Frontal cortex (tissue), 4 donors: ENCODE measurements at places on chromosomes 5 and 9.

DNA sequence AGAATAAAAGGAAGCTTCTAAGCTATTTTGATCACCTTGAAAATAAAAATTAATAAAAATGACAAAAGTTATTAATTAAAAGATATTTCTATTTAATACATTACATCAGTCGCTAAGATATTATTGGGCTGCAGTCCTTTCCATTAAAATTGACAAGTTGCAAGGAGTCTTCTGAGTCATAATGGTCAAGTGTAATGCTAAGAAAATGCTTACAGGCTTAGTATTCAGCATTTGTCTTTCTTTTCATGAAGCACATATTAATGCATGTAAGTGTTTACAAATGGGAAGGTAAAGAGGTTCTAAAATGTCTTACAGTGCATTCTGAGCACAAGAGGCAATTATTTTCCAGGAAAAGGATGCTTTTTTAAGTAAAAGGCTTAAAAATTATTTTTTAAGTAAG, 17.3 kb downstream of the SPINK9 start:
- DNase-seq = no peak

GRCh38 chr9:113654605-113655428, 191.3 kb downstream of the RGS3 start:
- DNase-seq = no peak

- no peak for DNase-seq
Observed at GRCh38 chr5:24444414-24444813, 200.4 kb downstream of the CDH10 start.

- no peak for DNase-seq
Observed at GRCh38 chr5:157890836-157891597, 32.1 kb upstream of the CLINT1 start.

GRCh38 chr5:15249152-15249551, 250.8 kb upstream of the FBXL7 start:
- no peak for DNase-seq

DNA sequence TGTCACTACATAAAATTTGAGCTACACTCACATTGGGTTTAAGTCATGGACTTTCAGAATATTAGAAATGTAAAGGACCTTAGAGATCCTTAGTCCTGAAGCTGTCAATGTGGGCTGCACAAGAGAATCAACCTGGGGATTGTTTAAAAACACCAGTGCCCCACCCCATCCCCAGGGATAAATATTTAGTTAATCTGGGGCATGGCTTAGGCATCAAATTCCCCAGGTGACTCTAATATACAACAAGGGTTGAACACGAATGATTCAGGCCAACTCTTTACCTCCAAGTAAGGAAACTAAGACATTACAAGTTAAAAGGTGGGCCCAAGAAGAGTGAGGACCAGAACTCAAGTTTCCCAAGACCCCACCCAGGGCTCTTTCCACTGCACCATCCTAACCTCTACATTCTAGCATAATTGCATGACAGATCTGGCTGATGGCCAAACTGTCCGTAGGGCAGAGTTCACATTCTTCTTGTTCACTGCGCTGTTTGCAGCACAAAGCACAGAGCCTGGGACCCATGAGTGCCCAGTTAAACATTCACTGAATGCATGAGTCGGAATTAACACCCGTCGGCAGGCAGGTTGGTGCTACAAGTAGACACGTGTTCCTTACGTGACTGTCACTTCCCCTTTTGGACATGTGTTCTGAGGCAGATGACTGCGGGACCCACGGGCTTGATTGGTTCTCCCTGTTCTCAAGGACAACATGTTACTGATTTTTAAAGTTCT, 25.2 kb downstream of the CYFIP2 start:
- DNase-seq = no peak

DNA sequence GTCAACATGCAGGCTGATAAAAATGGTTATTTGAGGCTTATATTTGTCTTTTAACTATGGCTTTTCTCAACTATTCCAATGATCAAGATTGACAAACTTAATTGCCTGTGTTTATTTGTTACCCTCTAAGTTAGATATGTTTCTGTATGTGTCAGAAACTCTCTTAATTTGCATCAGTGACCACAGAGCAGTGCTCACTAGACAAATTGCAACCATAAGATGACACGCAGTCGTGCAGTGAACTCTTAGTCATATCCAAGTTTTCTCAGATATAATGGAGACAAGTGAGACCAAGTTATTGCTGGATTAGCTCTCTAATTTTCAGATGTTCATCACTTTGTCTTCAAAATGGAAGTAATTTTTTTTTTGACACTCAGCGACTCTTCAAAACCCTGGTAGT, 342.2 kb upstream of the RFX3 start:
- DNase-seq = no peak

DNA sequence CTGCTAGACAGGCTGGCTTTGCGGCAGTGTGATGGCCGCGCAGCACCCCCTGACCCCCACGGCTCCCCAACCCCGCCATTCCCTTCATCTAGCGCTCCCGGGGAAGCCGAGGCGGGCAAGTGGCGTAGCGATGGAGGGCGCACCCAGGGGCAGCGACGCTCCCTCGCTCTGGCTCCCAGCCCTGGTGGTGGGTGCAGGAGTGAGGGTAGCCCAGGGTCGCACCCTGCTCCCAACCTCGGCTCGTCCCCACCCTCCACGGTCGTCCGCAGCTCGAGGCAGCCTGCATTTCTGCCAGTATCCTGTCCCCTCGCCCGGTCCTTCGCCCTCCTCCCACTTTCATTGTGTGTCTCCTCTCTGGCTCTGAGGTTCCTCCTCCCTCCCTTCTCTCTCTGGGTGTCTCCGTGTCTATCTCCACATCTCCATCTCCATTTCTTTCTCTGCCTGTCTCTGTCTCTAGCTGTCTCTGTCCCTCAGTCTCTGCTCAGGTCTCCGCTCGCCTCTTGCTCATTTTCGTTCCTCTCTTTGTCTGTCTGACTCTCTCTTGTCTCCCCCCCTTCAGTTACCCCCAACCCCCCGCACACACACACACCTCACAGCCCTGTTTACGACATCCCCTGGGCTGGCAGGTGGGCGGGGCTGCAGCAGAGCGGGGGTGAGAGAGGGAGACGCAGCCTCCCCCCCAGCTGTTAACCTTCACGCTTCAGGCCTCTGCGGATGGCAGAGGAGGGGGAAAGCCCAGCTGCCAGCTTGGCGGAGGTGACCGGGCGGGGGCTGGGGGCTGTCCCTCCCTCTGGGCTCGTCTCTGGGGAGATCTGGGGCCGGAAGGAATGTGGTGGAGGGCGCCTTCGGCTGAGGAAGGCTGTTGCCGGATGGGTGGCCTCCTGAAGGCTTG, 48.7 kb upstream of the PSD2 start:
- no peak for DNase-seq

- peak; percentile 55 for DNase-seq
Observed at GRCh38 chr5:129904667-129905472, 605 bp downstream of the CHSY3 start.

DNA sequence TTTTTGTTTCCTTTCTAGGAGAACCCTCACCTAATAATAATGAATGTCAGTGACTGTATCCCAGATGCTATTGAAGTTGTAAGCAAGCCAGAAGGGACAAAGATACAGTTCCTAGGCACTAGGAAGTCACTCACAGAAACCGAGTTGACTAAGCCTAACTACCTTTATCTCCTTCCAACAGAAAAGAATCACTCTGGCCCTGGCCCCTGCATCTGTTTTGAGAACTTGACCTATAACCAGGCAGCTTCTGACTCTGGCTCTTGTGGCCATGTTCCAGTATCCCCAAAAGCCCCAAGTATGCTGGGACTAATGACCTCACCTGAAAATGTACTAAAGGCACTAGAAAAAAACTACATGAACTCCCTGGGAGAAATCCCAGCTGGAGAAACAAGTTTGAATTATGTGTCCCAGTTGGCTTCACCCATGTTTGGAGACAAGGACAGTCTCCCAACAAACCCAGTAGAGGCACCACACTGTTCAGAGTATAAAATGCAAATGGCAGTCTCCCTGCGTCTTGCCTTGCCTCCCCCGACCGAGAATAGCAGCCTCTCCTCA, 87.1 kb downstream of the OSMR start:
- DNase-seq = no peak

- DNase-seq = no peak
Observed at GRCh38 chr5:76544268-76544926, 78.8 kb downstream of the F2RL2 start.

GRCh38 chr9:135246248-135247205, 159.1 kb downstream of the OLFM1 start:
- DNase-seq = no peak

DNA sequence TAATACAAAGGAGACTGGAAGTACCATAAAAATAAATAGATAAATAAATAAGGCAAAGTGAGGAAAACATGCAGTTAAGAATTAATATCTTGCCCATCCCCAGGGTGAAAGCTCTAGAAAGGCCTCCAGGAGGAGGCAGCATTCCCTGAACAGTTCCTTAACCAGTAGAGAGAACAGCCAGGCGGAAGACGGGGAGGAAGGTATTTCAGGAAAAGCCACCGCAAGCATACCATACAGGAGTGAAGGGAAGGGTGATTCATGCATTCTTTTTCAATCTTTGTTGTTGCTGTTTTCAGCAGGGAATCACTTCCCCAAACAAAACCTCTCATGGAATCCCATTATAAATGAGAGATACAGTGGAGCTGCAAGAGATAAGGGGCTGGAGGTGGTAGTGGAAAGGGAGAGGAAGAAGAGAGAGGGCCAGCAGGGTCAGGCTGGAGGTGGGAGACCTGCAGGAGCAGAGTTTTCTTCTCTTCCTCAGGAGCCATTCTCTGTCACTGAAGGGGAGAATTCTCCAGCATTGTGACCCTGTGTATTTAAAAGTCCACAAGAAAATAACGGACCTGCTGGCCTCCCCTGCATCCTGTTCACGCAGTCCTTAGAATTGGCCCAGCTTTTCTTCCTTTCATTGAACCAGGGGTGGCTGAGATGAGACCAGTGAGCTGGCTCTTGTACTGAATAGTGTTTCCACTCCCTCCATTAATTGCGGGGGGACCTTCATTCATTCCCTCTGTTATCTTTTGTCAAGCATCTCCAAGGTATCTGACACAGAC, 255.9 kb downstream of the FAM114A2 start:
- DNase-seq = no peak

DNA sequence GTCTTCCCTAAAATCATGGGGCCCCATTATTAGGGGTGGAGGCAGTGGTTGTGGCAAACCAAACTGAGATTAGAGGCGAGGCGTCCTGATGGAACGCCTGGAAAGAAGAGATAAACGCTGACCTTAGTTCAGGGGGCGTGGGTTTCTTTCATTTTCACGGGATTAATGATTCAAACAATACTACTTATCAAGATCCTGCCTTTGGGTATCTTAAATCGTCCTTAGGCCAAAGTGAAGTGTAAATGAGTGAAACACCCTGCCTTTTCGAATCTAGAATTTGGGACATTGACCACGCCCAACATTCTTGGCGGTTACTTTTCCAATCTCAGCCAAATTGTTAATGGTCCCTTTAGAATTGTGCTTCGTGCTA, 1.0 kb upstream of the UBTD2 start:
- no peak for DNase-seq
